ENCODE measurements at places on chromosomes 1 and 21.

DNA sequence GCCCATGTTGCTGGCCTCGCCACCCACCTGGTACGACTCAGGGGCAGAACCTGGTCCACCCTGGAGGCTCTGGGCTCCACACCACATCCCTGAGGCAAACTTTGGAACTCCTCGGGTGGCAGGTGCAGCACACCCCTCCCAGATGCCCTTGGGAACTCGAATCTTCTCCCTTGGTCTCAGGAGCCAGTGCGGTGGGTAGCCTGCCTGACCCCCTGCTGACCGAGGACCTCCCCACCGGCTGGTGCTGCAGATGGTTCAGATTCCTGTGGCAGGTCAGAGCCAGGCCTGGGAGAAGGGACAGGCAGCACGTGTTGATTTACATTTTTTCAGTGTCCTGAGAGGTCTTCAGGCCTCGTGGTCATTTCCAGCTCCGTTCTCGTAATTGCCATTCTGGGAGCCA is 6.3 kb upstream of the CFAP410 start:
- DNase-seq: no peak

DNA sequence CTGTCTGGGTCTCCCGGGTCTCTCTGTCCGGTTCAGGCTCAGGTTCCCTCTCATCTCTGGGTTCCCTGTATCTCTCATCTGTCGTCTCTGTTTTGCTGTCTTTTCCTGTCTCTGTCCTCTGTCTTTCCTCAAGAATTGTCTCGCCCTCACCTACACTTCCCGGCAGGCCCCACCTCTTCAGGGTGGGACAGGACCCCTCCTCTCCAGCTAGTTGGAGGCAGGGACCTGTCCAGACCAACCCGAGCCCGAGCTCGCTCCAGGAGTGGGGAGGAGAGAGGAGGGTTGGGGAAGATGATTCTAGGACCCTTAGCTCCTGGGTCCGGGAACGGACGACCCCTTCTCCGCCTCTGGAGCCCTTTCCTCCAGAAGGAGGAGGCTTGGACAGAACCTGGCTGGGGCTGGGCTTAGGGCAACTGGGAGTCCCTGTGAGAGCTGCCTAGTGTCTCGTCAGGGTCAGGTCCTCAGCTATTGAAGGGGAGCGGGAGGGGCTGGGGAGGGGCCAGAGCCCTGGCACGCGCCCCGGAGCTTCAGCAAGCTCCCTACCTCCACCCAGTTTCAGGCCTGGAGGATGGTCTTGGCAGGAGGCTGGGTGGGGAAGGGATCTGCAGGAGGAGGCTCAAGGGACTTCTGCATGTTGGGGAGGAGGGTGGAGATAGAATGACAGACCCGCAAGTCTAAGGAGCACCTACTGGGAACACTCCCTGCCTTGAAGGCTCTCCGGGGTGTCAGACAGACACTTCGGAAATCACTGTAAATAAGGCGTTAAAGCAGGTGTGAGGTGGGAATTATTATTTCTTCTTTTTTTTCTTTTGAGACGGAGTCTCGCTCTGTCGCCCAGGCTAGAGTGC is 26.3 kb upstream of the EPB41 start:
- no peak for DNase-seq

GRCh38 chr1:24195136-24195535 is 8.0 kb upstream of the IFNLR1 start:
- no peak for DNase-seq

GRCh38 chr1:157829711-157830110 is 9.8 kb upstream of the FCRL1 start:
- DNase-seq: no peak

DNA sequence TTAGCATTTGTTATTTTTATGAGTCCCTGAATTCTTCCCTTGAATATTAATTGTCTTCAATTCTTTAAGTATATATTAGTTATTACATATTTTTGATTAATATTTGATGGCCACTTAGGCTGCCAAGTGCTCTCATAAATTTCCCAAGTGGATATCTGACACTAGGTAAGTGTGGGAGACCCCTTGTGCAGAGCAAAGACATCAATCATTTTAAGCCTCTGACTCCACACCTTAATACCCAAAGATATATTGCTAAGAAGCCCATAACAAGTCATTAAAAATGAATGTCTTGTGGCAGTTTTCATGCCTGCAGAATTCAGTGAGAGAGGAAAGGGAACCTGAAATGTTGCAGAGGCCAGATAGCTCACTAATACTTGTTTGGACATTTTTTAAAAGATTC is 58.4 kb upstream of the PROX1 start:
- no peak for DNase-seq

DNA sequence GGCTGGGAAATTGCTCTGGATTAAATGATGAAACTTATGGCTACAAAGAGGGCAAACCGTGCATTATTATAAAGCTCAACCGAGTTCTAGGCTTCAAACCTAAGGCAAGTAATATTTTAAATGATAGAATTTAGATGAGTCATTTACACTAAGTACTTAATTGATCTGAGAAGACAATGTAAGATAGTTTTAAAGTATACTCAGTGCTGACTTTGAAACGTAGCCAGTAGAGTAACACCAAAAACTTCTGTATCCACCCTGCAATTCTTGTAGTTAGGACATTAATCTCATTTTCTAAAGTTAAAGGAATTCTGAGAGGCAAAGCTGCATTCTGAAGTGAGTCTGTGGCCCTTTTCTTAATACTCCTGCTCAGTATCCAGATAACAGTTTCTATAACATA is 20.8 kb downstream of the ATP1B1 start:
- no peak for DNase-seq
